ENCODE measurements at places on chromosomes 7 and 10.

DNA sequence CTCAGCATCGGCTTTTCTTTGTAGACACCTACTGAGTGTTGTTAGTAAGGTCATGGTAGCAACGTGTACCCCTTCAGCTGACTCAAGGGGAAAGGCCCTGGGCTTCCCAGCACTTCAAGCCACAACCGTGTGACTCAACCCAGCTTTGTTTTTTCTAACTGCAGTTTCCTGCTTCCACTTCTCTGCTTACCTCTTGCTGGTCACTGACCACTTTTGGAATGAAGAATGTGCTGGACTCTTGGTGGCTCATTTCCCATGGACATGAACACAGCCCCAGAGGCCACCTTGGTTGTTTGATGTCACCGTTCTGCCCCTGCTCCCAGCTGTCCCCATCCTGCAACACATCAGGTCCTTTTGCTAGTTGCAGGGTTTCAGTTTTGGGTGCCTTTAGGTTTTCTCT lies 69.5 kb upstream of the ZNF438 start:
- DNase-seq: no peak

- DNase-seq: no peak
These were observed 59.1 kb upstream of the PPP1R3C start for GRCh38 chr10:91691981-91692380.

- no peak for DNase-seq
These were observed 696.3 kb upstream of the GALNT17 start for GRCh38 chr7:70435634-70436033.

DNA sequence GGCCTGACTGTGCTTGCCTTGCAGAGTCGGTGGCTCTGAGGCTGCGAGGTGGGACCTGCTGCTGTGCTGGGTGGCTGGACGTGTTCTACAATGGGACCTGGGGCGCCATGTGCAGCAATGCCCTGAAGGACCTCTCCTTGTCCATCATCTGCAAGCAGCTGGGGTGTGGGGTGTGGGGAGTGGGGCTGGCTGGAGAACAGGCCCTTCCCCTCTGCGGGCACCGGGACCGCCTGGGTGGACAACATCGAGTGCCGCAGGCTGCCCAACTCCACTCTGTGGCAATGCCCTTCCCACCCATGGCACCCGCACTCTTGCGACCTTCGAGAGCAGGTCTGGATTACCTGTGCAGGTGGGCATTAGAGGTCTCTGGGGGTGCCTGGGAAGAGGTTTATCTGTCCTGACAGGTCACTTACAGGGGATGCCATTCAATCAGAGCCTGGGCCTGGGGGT lies 10.9 kb downstream of the SCART1 start:
- no peak for DNase-seq

- peak; percentile 13 for DNase-seq
These were observed 27.5 kb upstream of the NPVF start for GRCh38 chr7:25255611-25256332.

DNA sequence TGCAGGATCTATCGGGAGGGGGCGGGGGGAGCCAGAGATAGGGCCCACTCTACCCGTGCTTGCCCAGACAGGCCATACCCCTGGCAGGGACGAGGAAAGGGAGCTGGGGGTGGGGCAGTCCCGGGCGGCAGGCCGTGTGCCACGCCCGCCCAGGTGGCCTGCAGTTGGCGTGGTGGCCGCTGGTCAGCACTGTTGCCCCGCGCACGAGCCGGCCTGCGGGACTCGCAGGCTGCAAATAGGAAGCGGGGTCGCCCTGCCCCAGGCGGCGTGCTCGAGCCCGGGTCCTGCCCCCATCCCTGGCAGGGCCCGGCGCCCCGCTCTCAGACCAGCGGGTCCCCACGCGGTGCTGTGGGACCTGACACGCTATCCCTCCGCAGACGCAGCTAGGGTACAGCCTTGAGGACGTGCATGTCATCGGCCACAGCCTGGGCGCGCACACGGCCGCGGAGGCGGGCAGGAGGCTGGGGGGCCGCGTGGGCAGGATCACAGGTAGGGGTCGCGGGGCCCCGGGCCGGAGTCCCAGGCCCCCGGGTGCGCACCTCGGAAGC lies 6.7 kb downstream of the PNLIPRP2 start:
- DNase-seq: peak; percentile 63

GRCh38 chr10:3203016-3203811 lies 30.6 kb upstream of the PITRM1 start:
- no peak for DNase-seq

GRCh38 chr10:92627845-92628480 lies 35.0 kb downstream of the KIF11 start:
- DNase-seq: no peak

DNA sequence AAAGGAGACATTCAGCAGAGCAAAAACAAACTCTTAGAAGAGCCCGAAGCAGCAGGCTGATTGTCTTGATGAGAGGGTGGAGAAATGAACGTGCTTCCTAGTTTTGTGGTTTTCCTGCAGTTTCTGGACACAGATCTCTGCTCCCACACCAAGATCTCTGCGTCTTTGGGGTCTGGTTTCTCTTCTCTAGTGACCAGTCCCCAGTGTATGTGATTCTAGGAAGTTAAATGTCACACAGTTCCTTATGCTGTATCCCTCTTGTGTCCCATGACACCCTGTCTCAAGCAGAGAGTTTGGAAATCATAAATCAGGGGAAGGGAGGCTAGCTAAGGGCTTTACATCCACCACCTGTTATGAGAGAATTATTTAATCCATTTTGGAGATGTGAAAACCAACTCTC lies 55.4 kb upstream of the KLF14 start:
- DNase-seq: no peak

DNA sequence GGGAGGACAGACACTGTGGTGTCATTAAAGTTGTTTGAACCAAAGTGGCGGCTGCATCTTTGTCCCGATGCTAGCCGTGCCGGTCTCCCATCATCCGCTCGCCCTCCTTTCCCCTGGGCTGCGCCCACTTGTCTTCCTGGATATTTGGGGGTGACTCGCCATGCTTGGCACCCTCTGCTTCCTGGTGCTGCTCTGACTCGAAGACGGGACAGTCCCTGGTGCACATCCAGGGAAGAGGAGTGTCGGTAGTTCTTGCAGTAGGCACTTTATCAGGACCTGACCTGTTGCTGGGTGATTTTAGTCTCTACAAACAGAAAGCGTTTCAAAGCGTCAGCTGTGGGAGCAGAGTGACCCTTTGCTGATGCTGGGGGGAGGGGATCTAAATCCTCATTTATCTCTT lies 68.3 kb upstream of the DNAJB6 start:
- no peak for DNase-seq

DNA sequence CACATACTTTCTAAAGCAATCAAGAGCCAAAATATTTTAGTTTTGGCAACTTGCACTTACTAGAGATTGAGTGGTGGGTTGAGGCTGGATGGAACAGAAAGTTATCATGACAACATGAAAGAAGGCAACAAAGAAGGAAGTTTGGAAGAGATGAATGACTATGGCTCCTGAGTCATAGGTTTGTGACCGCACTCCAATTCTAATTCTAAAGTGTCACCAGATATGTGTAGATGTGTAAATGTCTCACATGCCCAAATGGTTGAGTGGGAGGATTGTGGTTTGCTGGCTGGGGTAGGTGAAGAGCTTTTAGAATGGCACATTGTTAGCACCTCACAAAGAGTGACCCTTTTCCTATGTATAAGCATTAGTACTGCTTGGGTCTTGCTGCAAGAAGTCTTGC lies 20.2 kb downstream of the TAS2R16 start:
- DNase-seq: no peak

DNA sequence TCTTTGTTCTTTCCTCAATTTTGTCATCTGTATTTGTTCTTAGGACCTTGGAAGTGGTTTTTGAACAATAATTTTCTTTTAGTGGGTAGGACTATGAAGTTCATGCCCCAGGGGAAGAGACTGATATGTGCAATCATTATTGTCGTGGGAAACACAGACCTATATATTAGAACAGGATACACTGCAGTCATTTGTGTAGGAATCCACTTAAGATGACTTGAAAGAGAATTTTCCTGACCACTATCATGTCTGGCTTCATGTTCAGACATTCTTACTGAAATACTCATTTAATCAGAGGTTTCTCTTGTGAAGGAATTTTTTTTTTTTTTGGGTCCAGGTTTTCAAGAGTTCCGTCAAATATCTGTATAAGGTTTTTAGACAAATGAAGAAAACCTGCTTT lies 163.6 kb downstream of the SUGCT start:
- no peak for DNase-seq

DNA sequence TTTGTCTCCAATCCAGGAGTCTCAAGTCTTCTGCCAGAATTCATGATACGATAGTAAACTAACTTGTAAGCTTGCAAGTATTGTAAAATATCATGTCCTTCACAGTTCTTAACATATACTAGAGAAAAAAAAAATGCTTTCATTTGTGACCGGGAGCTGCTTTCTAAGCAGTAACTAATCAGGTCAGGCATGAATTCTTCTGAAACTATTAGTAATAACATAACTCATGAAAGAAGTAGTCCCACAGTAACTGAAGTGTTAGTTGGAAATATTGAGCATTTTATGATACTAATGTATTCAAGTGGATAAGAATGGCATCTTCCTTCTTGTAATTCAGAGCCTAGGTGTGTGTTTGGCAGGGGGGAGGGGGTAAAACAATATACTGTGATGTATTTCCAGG lies 665.6 kb downstream of the DNAJB9 start:
- no peak for DNase-seq

DNA sequence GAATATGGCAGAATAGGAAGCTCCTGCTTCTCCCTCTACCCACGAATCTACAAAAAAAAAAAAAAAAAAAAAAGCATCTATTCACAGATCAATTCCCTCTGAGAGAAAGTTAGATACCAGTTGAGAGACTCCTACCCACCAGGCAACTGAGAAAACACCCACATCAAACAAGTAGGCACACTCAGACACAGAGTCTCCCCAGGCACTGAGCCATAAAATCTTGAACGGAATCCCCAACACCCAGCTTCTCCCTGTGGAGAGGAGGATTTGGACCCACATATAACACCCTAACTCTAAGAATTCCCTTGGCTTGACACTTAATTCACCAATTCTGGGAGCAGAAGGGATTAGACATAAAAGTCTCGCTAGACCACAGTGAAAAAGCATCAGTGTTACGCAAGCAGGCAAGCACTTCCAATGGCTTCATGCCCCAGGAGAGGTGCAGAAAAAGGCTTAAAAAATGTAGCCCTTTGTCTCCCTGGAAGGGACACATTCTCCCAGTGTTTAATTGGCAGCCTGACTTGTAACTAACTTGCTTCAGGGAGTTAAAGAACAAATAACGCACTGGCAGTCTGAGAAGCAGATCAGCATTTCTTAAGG lies 192.2 kb downstream of the ELAPOR2 start:
- DNase-seq: no peak

- DNase-seq: no peak
These were observed 203.0 kb downstream of the TNS3 start for GRCh38 chr7:47378728-47379395.

DNA sequence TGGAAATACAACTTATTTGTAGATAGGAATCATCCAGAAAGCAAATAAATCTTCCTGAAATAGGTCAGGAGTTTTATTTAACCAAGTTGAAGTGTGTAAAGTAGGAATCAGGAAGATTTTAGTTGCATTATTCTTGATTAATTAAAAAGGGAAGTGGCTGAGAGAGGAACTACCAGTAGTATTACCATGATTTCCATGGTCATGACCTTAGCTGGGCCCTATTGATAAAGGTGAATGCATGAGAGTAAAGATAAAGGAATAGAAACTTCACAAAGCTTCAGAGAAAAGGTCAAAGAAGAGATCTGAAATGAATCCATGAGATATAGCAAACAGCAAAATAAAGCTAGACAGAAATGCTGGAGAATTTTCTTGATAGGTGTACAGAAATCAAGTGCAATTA lies 46.2 kb upstream of the DLX6 start:
- no peak for DNase-seq

DNA sequence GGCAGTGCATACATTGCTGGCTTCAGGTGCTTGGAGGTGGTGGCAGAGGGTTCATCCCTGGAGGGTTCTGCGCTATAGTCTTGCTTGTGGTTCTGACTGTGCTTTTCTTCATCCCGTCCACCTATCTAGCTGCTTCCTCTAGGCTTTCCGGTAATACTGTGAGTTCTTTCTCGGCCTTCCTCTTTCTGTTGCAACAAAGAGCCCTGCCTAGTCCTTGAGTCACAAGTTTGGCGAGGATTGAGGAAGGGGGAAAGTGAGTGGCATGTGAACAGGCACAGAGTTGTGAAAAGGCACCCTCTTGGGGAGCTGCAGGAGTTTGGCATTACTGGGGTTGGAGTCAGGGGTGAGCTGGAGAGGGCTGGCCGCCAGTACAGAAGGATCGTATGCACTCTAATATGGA lies 123.0 kb downstream of the SH2D4B start:
- DNase-seq: no peak

DNA sequence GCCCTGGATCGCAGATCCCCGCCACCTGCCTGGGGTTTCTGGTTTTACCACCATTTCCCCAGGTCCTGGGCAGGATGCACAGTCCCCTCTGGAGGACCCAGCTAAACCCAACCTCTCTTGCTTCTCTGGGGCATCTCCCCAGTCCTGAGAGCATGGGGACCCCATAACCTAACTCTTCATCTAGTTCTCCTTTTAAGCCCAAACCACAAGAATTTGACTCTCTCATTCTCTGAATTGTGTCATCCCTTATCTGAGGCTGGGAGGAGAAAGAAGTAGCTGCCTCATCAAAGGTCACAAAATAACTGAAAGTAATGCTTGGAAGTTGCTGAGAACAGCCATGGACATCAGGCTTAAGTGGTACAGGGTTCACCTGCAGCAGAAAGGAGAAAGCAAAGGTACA lies 159.9 kb downstream of the FGFR2 start:
- no peak for DNase-seq

DNA sequence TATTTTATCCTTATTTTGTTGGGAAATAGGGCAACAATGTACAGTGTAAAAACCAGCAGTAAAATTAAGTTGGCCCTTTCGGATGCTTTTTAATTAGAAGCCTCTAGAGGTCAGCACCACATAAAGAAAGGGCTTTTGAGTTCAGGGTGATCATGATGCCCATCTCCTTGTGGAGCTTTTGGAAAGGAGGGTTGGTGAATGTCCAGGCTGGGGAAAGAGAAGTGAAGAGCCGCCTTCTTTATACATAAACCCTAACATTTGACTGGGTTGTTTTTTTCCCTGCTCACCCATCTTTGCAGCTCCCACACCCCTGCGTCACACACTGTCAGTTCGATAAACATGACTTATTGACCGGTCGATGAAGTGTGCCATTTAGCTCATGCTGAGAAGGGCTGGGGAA lies 29.8 kb downstream of the MTURN start:
- DNase-seq: peak; percentile 84
